ENCODE measurements at places on chromosomes 11 and 22. TPM values are rescaled to one million over a fixed set of nuclear protein-coding genes. Genes with fewer than 3 reads are reported as not detected.

The SCGB1A1 gene
- not detected for total RNA-seq

The MSANTD4 gene
- 73.1 TPM for total RNA-seq

The TNKS1BP1 gene
- total RNA-seq: 22.8 TPM

The TTC36 gene
- total RNA-seq: 0.92 TPM

The IGLL1 gene
- not detected for total RNA-seq

The SLC15A3 gene
- total RNA-seq: 9.9 TPM

The ABCC8 gene
- total RNA-seq: 15.7 TPM

The NXPE4 gene
- total RNA-seq: not detected

The TLCD5 gene
- total RNA-seq: 12.9 TPM

The ROM1 gene
- total RNA-seq: 2.8 TPM

The DEUP1 gene
- 1.8 TPM for total RNA-seq

The CDC45 gene
- total RNA-seq: 1.8 TPM

The BAIAP2L2 gene
- 0.69 TPM for total RNA-seq

The PIH1D2 gene
- 7.2 TPM for total RNA-seq

The BBOX1 gene
- 27.7 TPM for total RNA-seq

The RGL4 gene
- not detected for total RNA-seq

The APOBEC3C gene
- total RNA-seq: 0.92 TPM

The RASGRP2 gene
- 54.2 TPM for total RNA-seq

The LINC01488 gene
- not detected for total RNA-seq

The PATE4 gene
- not detected for total RNA-seq

The LRRN4CL gene
- 0.46 TPM for total RNA-seq

The CRYBB2 gene
- total RNA-seq: not detected

The TMEM86A gene
- total RNA-seq: 6.7 TPM

The LARGE2 gene
- total RNA-seq: 0.23 TPM

The CYP2D6 gene
- 4.2 TPM for total RNA-seq

The C11orf97 gene
- 2.5 TPM for total RNA-seq

The OR52E8 gene
- not detected for total RNA-seq

The CEP126 gene
- 12.9 TPM for total RNA-seq

The LBHD1 gene
- 3.9 TPM for total RNA-seq

Data from diencephalon (tissue), 1 donor.